ENCODE measurements at places on chromosomes 2 and 18. TPM values are rescaled to one million over a fixed set of nuclear protein-coding genes. Genes with fewer than 3 reads are reported as not detected.

The SAG gene
- total RNA-seq, result not detected

The ARHGAP15 gene
- total RNA-seq, result not detected

The HOXD11 gene
- 0.10 TPM for total RNA-seq

The CWC22 gene
- total RNA-seq, result 12.5 TPM

The EN1 gene
- total RNA-seq, result not detected

The UGT1A3 gene
- not detected for total RNA-seq

The WDR75 gene
- 39.8 TPM for total RNA-seq

The KCNF1 gene
- 0.20 TPM for total RNA-seq

The GALNT13 gene
- total RNA-seq, result not detected

The NYAP2 gene
- not detected for total RNA-seq

The KANSL1L gene
- 6.9 TPM for total RNA-seq

The LOXHD1 gene
- total RNA-seq, result not detected

The ZEB2 gene
- 9.7 TPM for total RNA-seq

The SCN9A gene
- 0.30 TPM for total RNA-seq

The CDH20 gene
- 0.07 TPM for total RNA-seq

The OR6B3 gene
- not detected for total RNA-seq

The NDC80 gene
- total RNA-seq, result 33.0 TPM

The ESCO1 gene
- 8.5 TPM for total RNA-seq

The LRRC30 gene
- total RNA-seq, result not detected

The GRB14 gene
- total RNA-seq, result 2.6 TPM

The KCNS3 gene
- total RNA-seq, result 4.8 TPM

The FSIP2 gene
- 0.20 TPM for total RNA-seq

The EIF2AK2 gene
- 40.9 TPM for total RNA-seq

The SLC5A7 gene
- not detected for total RNA-seq
